ENCODE measurements at places on chromosomes 1 and 21. TPM values are rescaled to one million over a fixed set of nuclear protein-coding genes. Genes with fewer than 3 reads are reported as not detected.

DNA sequence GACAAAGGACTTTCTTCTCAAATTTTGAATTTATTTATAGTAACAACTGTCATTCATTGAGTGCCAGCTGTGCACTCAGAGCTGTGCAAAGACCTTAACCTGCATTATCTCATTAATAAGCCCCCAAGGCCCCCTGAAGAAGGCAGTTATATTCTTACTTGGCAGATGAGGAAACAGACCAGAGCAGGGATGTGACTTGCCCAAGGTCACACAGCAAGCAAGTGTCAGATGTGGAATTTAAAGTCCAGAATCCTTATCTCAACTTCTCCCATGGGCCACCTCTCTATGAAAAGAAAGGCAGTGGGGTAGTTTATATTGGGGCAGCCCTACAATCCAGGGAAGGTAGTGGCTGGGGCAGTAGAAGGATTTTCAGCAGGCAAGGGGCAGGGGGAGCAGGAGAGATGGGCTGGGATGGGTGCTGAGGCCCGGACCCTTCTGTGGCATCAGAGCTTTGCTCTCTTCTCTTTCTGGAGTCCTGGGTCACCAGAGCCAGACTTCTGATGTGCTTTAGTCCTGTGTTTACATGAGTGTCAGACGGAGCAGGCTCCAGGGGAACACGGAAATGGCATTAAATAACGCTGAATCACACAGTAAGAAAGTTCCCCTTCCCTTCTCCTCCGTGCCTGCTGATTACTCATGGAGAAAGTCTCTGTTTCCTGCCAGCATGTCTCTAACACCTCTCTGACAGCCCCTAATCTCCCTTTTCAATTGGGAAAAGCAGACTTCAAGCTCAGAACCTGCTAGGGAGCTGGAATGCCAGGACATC, 39.5 kb downstream of the EPHB2 start:
- DNase-seq, result peak; percentile 96

- peak; percentile 13 for DNase-seq
Measured at GRCh38 chr1:9689971-9690381, 38.4 kb downstream of the PIK3CD start.

GRCh38 chr21:29245104-29245643, 53.5 kb upstream of the BACH1 start:
- no peak for DNase-seq

DNA sequence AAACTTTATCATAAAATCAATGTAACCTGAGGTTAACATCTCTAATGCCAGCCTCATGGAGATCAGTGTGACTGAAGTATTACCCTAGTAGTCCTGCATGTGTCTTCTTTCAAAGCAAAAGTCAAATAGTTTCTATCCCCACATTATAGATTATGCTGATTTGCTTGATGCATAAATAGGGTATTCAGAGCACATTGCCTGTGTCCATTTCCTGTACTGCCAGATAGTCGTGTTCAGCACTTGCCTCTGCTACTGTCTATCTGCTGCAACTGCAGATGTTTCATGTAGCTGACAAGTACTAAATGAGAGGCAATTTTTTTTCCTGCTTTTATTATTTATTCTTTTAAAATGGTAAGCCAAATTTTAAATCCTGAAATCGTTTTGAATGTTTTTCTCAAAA, 348.7 kb downstream of the CHRM3 start:
- DNase-seq, result no peak

NHLH1 gene
- not detected for total RNA-seq

DNA sequence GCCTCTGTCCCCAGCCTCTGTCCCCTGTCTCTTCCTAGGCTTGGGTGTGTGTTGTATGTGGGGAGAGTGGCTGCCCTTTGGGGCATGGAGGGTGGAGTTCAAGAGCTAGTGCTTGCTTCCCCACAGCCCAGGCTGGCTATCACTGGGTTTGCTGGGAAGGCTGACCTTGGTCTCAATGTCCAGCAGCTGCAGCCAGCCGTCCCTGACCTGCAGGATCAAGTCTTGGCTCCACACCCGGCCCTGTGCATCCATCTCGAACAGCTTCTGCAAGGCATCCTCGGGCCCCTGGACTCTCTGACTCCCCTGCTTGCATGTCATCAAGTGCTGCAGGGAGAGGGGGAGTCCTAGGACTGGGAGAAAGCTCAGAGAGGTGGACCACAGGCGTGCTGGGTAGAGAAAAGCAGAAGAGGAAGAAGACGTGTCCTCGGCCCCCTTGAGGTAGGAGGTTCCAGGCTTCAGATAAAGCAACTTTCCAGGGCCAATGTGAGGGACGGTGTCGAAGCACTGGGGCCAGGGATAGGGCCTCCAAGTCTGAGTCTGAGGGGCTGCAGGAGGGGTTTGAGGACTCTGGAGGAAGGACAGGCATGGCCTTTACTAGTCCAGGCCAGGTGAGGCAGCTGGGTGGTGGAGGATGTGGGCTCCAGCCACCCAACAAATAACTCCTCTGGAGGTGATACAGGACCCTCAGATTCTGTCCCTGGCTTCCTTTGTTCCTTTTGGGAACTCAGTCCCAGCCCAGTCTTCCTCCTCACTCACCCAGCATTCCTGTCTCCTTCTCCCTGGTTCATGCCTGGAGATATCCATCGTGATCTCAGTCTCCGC, 4.0 kb downstream of the EPS8L3 start:
- no peak for DNase-seq

CHI3L1 gene
- 3.0 TPM for total RNA-seq

SPOCD1 gene
- total RNA-seq, result 47.2 TPM

OR2T33 gene
- not detected for total RNA-seq

AMY1C gene
- not detected for total RNA-seq

DNA sequence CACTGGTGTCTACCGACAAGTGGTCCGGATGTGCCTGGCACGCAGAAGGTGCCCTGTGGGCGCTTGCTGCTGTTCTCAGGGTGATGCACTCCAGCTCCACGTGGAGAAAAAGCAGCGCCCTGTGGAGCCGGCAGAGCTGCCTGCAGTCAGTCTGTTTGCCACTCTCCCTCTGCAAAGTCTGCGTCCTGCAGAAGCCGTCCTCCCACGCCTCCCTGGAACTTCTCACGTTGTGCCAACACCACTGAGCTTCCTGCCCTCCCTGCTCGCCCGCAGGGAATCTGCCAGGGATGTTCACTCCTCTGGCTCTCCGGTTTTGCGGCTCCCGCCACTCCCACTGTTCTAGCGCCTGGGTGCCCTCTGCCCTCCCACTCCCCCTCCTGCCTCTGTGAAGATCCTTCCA, 19.8 kb upstream of the UBXN10 start:
- no peak for DNase-seq

DNA sequence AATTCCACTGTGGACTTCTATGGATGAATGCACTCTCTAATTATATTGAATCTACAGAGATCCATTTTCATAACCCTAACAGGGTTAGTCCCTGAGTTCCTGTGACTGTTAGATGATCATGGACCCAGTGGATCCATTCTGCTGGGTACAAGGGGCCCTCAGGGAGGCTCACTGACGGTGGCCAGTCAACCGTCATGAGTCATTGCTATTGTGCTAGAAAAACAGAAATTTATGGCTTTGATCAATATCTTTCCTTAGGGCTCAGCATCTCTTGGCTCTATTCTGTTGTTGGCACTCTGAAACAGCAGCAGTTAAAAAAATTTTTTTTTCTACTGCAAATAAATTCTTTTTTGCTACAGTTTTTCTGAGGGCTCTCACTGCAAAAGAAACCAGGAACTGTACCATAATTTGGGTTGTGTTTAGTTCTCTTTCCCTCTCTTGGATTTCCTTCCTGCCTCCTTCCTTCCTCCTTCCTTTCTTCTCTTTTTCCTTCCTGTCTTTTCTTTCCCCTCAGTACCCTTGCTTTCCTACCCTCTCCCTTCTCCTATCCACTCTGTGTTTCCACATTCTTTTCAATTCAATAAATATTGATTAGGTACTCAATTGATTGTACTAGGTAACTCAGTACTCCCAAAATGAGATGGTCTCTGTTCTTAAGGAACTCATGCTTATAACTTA, 49.5 kb downstream of the UTP25 start:
- no peak for DNase-seq

- no peak for DNase-seq
Measured at GRCh38 chr1:165060285-165060793, 296.2 kb downstream of the LMX1A start.

DNA sequence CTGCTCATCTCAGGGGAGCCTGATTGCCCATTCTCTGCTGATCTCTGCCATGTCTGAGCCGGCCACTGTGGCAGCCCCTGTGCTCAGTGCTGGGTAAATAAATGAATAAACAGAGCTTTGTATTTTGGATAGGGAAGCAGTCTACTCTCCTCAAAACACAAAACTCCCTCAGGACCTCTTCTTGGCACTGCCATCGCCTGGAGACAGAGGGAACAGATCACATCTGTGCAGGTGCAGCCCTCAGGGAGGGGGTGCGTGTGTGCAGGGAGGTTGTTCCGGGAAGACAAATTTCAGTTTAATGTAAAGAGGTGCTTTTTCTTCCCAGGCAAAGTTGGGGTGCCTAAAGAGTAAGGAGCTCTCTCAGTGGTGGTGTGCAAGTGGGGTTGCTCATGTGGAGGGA, 7.7 kb upstream of the FAM167B start:
- no peak for DNase-seq

- no peak for DNase-seq
Measured at GRCh38 chr21:18340387-18340942, 63.1 kb downstream of the TMPRSS15 start.

DNA sequence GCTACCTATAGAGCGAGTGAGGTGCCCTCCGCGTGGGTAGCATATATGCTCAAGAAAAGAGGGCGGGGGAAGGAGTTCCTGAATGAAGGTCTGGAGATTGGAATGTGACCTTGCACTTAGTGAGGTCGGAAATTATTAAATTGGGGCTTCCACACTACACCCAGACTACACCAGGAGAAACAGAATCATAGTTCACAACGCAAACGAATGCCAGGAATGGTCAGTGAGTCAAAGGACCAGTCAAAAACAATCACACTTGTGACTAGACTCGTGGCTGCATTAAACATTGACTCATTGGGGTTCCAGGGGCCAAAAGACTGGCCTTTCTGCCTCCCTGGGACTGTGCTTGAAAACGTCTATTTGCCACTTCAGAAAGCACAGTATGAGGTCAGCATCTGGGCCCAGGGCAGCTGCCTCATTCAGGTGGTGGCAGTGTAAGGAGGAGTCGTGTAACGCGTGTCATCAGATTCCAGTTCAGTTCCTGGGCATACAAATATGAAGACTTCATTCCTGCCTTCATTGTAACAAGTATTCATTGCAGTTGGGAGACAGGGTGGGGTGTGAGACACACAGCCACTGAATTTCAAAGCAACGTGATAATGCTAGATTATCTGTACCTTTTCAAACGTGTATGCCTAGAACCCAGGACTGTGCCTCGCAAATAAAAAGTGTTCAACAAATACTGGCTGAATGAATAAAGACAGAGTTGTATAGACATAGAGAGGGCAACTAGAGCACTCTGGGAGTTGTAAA, at the start of gene YOD1:
TSS of gene YOD1 (minus strand) at position 18 of the 753 bp plus-strand sequence. CDS start 178 bp downstream, outside the sequence.
- DNase-seq, result no peak

DNA sequence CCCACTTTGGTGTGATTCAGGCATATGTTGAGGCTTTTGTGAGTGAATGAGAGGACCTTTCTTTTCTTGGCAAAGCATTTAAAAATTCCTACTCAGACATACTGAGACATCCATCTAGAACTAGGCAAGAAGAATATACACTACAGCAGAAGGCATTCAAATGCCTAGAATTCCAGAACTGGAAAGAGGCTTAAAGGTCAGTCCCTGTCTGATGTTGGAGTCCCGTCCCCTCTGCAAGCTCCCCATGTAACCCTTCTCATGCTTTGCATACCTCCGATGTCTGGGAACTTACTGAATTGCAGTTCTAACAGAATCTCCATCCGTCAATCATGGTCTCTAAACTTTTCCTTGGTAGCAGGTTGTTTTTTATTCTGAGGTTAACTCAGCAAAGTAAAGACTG, 152.9 kb downstream of the ATP6V1G3 start:
- DNase-seq, result no peak

DNA sequence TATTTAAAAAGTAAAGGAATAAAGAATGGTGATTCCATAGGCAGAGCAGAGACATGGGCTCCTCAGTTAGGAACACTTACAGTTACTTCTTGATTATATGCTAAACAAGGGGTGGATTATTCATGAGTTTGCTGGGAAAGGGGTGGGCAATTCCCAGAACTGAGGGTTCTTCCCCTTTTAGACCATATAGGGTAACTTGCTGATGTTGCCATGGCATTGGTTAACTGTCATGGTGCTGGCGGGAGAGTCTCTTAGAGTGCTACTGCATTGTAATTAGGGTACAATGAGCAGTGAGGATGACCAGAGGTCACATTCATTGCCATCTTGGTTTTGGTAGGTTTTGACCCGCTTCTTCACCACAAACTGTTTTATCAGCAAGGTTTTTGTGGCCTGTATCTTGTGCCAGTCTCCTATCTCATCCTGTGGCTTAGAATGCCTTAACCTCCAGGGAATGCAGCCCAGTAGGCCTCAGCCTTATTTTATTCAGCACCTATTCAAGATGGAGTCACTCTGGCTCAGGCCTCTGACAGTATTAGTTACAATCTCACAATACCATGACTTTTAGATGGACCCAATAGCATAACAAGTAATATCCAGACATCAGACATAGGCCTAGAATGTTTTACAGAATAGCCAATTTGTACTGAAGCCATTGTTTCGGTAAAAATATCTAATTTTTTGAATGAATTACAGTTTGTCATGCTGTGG, 106.8 kb downstream of the ZBTB18 start:
- no peak for DNase-seq

DNA sequence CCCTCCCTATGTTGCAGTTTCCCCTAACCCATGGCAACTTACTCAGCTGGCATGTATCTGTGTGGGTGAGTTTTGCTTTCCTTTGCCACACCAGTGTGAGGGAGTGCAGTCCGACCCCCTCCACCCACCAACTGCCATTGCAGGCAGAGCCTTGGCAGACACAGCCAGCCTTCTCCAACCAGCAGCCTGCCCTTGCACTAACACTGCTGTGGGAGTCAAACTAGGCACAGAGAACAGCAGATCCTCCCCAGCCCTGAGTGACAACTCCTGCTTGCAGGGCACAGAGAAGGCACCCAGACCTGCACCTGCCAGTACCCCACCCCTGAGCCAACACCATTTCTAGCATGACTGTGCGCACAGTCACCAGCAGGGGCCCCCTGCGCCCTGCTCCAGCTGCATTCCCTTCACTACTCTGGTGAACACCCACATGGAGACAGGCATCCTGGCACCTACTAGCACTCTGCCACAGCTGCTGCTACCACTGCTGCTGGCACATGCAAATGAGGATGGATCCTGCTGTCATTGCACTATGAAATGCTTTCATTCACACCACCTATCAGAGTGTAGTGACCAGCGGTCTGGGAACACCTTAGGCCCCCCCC, 98.4 kb downstream of the MAGI3 start:
- no peak for DNase-seq

DNA sequence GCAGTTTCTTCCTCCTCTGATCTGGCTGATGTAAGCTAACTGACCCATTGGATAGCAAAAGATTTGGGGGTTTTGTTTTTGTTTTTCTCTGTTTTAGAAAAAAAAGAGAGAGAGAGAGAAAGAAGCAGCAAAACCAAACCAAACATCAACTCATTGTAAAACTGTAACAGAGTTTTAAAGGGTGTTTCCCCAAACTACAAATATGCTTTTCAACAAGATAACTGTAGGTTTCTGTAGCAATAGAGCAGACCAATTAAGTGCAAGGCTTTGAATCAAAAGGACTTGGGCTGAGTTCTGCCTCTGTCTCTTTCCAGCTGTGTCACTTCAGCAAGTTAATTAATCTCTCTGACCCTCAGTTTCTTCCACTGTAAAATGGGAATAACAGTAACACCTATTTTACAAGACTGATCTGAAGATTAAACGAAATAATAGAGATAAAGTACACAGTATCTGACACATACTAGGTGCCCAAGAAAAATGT, 44.5 kb downstream of the RRAGC start:
- no peak for DNase-seq

CD164L2 gene
- total RNA-seq, result not detected

PMF1 gene
- 24.1 TPM for total RNA-seq

All from fibroblast of lung (primary cell).